ENCODE measurements at places on chromosomes 6 and 20. TPM values are rescaled to one million over a fixed set of nuclear protein-coding genes. Genes with fewer than 3 reads are reported as not detected.

GPR63 gene
- 0.95 TPM for total RNA-seq

PGC gene
- total RNA-seq = 0.18 TPM

BPIFB4 gene
- not detected for total RNA-seq

VSX1 gene
- total RNA-seq = 0.21 TPM

DNA sequence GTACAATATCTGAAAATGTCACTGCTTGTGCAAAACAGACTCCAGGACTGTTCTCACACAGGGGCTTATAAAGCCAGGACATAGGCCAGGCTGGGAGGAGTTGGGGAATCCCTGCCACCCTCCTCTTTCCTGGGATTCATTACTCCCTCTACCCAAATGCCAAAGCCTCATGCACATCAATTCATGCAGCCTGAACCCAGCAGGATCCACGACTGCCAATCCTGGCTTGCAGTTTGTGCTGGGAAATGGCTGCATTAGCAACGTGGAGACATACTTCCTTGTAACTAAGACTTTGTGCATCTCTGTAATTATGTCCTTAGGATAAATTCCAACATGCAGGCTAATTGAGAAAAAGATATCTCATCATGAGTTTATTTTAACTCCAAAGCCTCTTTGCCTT, 143.8 kb downstream of the SYCP2 start:
- no peaks in the 10 kb centered on the region for H3K27me3 ChIP-seq
- no peaks in the 10 kb centered on the region for H3K4me1 ChIP-seq
- no peak overlapping the region for H3K4me3 ChIP-seq
- DNase-seq = no peak

DNA sequence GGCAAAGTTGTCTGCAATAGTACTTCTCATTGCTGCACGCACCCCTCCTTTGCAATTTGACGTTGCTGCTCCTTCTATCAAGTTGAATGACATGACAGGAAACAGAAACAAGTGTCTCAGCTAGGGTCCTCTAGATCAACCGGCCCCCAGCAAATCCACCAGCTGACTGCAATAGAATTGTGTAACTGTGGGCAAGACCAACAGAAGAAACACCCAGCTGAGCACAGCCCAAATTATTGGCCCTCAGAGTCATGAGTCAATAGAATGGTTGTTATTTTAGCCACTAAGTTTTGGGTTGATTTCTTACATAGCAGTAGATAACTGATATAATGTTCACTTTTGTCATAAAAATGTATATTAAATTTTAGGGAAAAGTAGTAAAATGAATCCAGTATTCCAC, 202.7 kb downstream of the MAFB start:
- no peaks in the 10 kb centered on the region for H3K4me1 ChIP-seq
- no peaks in the 10 kb centered on the region for H3K36me3 ChIP-seq
- no peak overlapping the region for H3K4me3 ChIP-seq
- no peaks in the 10 kb centered on the region for H3K27me3 ChIP-seq

DNA sequence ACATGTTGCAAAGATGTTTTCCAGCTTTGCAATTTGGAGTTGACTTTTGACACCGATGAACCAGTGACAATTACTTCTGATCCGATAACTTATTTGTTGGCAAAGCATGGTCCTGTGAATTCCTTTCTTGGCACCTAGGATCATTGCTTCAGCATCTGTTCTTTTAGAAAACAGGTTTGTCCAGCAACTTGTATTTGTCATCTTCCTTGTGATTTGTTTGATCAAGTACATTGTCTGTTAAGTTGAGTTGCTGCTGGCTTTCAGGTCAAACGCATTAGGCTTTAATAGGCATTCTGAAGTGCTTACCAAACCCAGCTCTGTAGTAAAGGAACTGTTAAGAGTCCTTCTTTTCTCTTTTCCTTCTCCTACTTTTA, 192.4 kb upstream of the ZNF217 start:
- no peaks in the 10 kb centered on the region for H3K27me3 ChIP-seq
- peaks cover 57% of the 10 kb centered on the region for H3K4me1 ChIP-seq
- H3K4me3 ChIP-seq = no peak overlapping the region
- no peaks in the 10 kb centered on the region for H3K36me3 ChIP-seq

DNA sequence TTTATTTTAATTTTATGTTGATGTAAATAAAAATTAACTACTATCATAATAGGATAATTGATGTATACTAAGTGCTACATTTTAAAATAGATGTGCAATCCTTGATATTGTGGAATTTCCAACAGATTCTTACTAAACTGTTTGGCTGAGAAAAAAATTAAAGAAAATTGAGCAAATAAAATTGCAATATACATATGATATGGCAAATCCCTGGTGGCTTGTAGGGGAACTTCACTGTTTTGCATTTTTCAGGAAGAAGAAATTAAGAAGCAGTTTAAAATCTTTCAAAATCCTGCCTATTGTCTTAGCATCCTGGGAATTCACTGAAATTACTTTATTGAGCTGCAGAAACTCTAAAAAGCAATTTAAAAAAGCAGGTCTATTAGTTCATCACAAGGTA, 191.4 kb upstream of the ADGRB3 start:
- no peaks in the 10 kb centered on the region for H3K27me3 ChIP-seq
- H3K27ac ChIP-seq = no peak overlapping the region
- no peak for DNase-seq
- no peaks in the 10 kb centered on the region for H3K36me3 ChIP-seq
- H3K4me1 ChIP-seq = no peaks in the 10 kb centered on the region

GRCh38 chr20:59333951-59334350, 33.5 kb downstream of the EDN3 start:
- H3K4me1 ChIP-seq = no peaks in the 10 kb centered on the region
- H3K36me3 ChIP-seq = no peaks in the 10 kb centered on the region
- no peak overlapping the region for H3K4me3 ChIP-seq
- no peak overlapping the region for H3K27ac ChIP-seq

GRCh38 chr6:155013457-155013876, 18.4 kb downstream of the TIAM2 start:
- no peak overlapping the region for H3K4me3 ChIP-seq
- no peak for DNase-seq
- no peaks in the 10 kb centered on the region for H3K27me3 ChIP-seq
- no peaks in the 10 kb centered on the region for H3K36me3 ChIP-seq

DNA sequence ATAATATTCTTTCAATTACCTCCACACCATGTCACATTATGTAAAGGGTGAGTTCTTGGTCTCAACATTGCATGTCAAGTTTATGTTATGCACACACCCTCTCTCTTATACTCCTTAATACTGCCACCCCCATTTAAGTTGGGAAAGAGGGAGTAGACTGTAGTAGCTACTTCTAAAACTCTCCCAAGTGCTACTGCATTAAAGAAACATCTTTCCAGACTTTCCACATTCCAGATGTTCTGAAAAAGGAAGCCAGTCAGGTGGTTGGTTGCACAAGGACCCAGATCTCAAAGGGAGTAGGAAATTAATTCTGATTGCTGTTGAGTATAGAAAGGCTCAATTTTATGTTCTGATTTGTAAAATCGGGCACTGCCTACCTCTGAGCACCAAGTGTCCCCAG, 419.5 kb downstream of the CD83 start:
- no peaks in the 10 kb centered on the region for H3K36me3 ChIP-seq
- no peak overlapping the region for H3K4me3 ChIP-seq
- DNase-seq = no peak
- H3K4me1 ChIP-seq = no peaks in the 10 kb centered on the region

DNA sequence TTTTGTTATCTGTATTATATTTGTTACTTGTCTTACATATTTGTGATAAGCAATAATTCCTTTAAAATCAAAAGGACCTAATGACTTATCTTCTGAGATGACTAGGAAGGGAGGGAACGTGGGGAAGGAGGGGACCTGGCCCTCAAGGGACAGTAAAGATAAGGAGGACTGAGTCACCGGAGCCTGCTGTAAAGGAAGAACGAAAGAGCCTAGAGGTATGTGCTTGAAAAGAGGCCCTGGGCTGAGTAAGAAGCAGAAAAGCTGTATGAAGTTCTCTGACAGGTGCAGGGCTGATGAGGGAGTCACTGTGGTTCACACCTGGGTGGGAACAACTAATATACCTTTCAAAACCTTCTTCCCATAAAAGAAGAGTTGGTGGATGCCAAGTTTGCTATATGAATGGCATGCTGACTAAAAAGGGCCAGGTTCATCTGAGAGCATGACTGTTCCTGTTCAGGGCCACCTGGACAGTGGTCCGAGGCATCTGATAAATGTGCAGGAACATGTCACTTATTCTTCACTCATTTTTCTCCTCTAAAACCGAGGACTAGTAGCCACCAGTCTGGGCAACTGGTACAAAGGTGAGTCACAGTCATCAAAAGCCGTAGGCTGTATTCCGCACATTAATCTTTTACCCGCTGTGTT, 111.3 kb downstream of the TNFAIP3 start:
- no peaks in the 10 kb centered on the region for H3K27me3 ChIP-seq
- H3K4me1 ChIP-seq = peaks cover 12% of the 10 kb centered on the region
- peak overlapping the region; percentile 18 for H3K27ac ChIP-seq

DNA sequence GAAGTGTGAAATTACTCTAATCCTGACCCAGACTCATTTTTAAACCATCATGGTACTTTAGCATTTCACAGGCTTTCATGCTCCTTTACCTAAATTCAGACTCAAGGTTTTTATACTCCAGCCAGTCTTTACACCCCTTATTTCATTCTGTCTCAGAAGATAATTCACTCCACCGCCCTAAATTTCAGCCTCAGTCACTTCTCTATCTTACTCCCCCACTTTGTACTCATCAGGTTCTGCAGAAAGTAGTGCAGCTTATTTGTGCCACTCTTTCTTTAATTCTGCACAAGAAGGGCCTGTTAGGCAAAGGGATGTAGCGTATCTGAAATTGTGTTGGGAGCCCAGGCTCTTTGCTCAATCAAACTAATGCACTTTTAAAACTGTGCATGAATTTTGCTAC, 205.5 kb downstream of the ARHGAP18 start:
- H3K27ac ChIP-seq = no peak overlapping the region
- H3K27me3 ChIP-seq = no peaks in the 10 kb centered on the region
- no peaks in the 10 kb centered on the region for H3K36me3 ChIP-seq

GRCh38 chr6:112203577-112204349, 50.6 kb downstream of the LAMA4 start:
- peak; percentile 100 for DNase-seq
- H3K4me3 ChIP-seq = peak overlapping the region; percentile 42
- H3K27me3 ChIP-seq = no peaks in the 10 kb centered on the region

DNA sequence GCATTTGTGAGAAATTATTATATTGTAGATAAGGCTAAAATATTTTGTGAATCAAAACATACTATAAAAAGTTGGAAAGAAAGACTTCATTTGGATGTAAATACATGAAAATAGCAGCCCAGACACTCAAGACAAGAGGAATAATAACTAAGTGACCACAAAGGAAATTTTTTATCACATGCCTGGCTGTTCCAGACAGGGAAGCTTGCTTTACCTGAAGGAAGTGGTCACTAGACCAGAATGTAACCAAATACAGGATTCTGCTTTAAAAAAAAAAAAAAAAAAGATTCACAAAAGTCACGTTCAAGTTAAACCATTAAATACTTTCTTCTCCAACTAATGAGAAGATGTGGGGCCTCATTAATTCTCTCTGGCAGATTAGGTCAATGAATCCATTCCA, 9.3 kb upstream of the HLA-DQB2 start:
- H3K27me3 ChIP-seq = peaks cover 25% of the 10 kb centered on the region
- H3K4me3 ChIP-seq = no peak overlapping the region

DNA sequence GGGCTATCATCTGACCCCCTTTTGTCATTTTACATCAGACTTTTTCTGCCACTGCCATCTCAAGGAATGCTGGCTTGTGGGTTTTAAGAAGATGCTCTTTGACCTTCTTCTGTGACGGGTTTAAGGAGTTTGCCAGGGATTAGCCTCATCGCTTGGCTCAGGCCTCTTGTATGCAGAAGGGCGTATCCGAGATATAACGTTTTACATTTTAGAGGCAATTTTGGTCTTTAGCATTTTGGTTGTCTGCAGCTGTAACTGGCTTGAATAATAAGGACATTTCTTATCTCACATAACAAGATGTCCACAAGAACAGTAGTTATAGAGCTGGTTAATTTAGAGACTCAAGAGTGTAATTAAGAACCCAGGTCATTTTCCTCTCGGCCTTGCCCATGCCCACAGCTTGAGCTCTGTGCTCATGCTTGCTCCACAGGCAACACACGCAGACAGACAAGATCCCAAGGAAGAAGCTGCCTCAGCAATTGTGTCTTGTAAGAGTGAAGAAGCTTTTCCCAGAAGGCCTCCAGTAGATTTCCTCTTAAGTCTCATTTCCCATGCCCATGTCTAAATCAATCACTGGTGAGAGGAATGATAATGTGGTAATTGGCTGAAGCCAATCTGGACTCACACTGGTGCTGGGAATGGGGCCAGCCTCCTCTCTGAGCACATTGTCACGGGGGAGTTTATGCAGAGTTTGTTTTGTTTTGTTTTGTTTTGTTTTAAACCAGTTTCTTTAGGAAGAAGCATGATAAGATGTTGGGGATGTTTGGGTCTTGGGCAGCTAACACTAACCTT, 36.8 kb downstream of the PTCHD4 start:
- H3K36me3 ChIP-seq = no peaks in the 10 kb centered on the region
- H3K4me3 ChIP-seq = no peak overlapping the region
- no peak for DNase-seq
- H3K4me1 ChIP-seq = no peaks in the 10 kb centered on the region
